ENCODE measurements at places on chromosomes 12 and 14.

DNA sequence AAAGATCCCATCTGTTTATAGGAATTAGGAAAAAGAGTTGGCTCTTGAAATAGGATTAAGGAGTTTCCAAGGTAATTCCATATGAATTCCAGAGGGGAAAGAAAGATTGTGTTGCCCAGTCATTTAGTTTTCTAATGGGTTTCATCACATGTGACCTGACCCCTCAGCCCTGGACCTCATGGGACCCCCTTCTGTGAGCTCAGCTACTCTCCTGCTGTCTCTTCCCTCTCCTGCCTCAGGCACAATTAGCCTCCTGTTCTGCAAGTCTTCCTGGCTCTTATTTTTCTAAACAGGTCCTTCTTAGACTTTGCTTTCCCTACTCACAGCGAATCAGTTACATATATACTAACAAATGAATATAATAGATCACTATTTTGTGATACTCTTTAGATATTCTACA lies 237.7 kb downstream of the TRHDE start:
- no peak for DNase-seq

- DNase-seq, result no peak
These were observed 7.8 kb downstream of the LHX5 start for GRCh38 chr12:113463746-113464451.

- no peak for DNase-seq
These were observed 106.0 kb downstream of the FAR2 start for GRCh38 chr12:29255042-29255441.

DNA sequence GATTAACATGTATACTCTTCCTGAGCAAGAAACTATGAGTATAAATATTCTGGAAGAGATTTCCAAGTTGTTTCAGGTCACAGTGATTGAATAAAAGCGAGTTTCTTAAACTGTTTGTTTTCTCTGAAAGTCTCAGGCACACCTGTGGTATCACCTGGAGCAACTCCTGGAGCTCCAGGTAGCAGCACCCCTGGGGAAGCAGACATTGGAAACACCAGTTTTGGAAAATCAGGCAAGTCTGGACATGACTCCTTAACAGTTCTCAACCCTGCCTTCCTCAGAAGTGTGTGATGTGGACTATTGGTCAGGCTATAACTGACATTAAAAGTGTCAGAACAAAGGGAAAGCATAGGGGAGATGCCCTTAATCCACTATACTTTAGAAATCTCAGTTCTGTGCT lies 217.6 kb upstream of the CNTN1 start:
- DNase-seq, result no peak

DNA sequence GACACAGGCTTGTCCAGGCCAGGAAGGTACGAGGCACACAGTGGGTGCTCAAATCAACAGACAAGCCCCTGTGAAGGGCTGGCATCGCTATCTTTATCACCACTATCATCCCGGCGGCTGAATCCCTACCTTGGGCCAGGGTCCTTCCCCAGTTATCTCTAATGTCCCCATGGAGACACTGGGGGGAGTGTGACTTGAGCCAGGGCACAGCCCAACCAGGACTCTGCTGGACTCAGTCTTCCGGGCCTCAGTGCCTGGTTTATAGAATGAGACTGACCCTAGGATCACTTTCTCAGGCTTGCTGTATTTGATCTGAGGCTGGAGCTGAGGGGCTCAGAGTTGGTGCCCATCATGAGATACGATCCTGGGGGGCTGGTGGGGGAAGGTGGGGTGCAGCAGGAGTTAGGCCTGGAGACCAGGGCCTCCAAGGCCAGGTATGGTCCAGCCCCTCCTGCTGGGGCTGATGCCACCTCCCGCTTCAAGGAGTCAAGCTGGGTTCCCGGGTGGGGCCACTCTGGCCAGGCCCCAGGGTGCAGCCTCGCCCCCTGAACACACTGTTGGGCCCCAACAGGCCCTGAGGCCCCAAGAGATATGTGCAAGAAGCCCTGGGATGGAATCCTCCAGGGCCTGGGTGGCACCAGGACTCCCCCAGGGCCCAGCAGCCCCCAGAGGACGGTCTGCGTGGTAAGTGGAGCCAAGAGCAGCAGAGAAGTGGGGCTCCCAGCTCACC lies 11.8 kb downstream of the BEGAIN start:
- DNase-seq, result no peak

DNA sequence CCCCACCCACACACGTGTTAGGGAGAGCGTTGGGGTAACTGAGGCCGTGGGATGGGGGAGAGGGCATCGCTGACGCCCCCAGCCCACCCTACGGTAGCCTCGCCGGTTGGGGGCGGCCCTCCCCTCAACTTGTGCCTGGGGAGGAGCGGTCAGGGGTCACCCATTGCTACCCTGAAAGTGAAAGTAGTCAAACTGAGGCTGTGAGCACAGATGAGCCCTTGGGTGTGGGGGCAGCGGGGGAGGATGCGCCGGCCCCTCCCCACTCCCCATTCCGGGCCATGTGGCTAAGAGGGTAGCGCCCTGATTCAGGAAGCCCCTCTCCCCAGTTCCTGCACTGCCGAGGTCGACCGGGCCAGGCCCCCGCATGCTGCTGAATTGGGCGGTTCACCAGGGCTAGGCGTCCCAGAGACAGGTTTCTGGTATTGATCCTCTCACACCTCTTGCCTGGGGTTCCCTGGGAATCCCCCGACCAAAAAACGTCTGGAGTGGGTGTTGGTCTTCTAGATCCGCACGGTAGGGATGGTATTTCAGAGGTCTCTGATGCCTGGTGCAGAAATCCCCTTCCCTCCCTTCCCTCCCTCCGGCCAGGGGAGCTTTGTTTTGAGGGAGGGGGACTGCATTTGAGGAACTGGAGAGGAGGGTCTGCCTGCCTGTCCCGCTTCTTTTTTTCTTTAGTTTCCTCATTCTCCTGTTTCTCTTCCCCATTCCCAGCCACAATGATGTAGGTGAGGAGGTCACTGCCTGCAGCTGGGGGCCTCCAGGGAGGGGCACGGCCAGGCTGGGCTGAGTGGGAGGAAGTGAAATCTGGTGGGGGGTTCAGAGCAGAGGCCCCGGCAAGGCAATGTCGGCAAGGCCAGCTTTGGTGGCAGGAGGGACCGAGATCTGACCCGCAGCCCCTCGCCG lies 1.0 kb downstream of the SH2B3 start:
- DNase-seq, result no peak

GRCh38 chr12:1882850-1883470 lies 35.5 kb downstream of the CACNA2D4 start:
- DNase-seq, result no peak

DNA sequence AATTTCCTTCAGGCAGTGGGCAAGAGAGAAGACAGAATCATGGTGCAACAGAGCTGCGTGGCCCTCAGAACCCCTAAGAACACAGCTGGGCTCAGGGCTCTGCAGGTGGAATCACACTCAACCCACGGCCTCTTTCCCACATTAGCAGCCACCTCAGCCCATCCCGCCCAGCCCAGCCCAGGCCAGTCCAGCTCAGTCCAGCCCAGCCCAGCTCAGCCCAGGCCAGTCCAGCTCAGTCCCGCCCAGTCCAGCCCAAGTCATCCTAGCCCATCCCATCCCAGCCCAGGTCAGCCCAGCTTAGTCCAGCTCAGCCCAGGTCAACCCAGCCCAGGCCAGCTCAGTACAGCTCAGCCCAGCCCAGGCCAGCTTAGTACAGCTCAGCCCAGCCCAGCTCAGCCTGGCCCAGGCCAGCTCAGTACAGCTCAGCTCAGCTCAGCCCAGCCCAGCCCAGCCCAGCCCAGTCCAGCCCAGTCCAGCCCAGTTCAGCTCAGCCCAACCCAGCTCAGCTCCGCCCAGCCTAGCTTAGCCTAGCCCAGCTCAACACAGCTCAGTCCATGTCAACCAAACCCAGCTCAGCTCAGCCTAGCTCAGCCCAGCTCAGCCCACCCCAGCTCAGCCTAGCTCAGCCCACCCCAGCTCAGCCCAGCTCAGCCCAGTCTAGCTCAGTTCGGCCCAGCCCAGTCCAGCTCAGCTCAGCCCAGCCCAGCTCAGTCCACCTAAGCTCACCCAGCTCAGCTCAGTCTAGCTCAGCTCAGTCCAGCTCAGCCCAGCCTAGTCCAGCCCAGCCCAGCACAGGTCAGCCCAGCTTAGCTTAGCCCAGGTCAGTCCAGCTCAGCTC lies 183.1 kb downstream of the TMEM121 start:
- no peak for DNase-seq

DNA sequence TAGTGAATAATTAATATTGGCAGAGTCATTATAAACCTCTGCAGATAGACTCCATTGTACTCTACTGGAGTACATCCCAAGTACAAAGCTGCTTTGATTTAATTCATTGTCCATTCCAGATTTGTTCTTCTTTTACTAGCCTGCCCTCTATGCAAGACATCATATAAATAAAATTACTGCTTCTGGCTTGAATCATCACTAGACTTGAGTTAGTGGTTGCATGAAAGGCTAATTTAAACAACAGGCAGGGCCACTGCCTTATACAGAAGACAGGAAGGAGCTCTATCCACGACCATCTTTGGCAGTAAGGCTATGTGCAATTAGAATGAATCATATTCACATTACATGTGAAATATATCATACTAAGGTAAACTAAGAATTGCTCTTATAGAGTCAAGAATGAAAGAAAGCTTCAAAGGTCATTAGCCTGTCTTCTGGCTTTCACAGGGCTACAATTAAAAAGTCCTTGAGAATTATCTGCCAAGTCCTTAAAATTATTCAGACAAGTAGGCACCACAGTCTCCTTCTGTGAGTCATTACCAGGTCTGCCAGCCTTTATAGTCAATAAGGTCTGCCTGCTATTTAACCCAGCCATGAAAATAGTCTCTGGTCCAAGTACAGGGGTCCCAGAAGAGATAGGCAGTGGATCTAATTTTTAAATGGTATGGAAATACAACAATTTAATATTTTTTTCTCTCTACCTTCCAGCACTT lies 631.8 kb downstream of the TMTC2 start:
- DNase-seq, result no peak

DNA sequence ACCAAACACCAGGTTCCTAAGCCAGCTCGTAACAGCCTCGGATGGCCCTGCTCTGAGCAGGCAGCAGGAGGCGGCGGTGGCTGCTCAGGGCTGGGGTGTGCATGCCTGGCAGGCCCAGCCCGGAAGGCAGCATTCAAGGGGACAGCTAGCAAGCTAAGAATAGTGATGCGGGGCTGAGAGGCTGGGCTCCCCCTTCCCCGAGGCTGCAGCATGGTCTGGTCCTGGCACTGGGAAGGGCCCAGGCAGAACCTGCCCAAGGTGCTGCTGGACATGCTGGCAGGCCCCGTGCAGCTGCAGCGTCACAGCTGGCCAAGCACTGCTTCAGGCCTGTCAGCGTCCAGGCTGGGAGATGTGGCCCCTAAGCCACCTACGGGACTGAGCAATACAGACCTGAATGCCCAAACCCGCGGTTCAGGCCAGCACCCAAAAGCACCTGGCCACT lies 26.4 kb upstream of the NUDT14 start:
- DNase-seq, result no peak

GRCh38 chr12:132600048-132601032 lies 10.0 kb downstream of the LRCOL1 start:
- no peak for DNase-seq

DNA sequence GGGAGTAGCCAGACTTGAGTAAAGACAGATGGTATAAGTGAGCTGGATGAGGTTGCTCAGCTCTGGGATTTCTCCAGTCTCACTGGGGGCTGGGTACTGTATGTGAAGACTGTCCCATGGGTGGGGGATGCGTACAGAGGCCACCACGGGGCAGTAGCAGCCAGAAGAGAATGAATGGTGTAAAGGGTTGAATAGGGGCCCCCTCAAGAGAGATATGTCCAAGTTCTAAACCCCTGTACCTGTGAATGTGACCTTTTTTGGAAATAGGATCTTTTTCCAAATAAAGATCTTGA lies 21.8 kb upstream of the BCDIN3D start:
- DNase-seq, result no peak

DNA sequence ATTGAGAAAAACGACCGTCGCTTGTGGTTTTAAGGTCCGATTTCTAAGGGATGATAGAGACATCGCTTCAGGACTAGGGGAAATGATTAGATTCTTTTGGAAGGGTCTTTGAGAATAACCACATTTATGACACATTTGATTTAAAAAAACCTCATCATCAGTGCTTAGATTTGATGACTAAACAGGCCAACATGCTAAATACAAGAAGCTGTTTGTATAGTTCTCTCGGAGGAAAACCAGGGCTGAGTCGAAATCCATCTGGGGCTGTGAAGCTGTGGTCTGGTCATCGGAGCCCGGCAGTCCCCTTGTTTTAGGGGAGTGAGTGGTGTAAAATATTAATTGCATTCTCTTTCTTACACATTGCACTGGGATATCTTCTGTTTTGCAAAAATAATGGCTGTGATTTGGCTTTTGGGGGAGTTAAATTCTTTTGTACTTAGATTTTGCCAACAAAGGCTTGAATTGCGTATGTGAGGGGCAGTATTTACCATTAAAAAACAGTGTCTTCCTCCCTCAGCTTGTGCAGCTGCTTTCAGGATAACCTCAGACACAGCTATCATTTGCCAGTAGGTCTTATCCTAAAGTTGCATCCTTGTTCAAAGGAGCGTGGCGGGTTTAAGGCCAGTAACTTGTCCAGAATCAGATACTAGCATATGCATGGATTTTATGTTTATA lies 550 bp downstream of the GNG2 start:
- no peak for DNase-seq

- DNase-seq, result no peak
These were observed 3.6 kb downstream of the IFT43 start for GRCh38 chr14:75989134-75989533.

DNA sequence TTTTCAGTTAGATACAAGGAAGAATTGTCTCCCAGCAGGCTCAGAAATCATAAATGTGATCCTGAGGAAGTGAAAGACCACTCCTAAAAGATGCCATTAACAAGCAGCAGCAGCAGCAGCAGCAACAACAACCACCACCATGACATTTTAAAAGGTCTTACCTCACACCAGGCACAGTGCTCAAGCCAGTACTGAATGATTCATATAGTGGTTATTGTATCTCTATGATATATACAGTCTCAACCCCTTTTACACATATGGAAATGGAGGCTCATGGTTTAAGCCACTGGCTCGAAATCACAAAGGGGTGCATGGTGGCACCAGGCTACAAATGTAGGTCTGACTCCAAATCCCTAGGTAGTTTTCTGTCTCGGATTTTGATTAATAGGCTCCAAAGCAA lies 126.9 kb downstream of the KTN1 start:
- no peak for DNase-seq

- DNase-seq, result no peak
These were observed 971.7 kb downstream of the FLRT2 start for GRCh38 chr14:86501611-86502010.

DNA sequence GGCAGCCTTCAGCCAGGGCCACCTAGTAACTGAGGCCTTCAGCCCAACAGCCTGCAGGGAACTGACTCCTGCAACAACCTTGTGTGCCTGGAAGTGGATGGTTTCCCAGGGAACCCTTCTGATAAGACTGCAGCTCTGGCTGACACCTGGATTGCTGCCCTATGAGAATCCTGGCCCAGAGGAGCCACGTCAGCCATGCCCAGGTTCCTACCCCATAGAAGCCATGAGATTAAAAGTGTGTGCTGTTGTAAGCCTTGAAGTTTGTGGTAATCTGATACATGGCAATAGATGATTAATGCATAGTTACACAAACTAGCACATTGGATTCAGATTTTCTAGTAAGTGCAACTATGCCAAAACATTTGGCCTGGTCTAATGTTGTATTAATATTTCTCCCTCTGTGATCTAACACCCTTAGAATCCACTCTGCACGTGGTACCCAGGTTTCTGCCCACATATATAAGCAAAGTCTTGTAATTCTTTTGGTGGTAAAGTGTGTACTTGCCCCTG lies 64.8 kb upstream of the BEGAIN start:
- DNase-seq, result no peak

Data from stimulated activated CD8-positive, alpha-beta memory T cell treated with anti-CD3 and anti-CD28 coated beads, Interleukin-7, amount 100 ng/mL, for 1 hour (primary cell).